ENCODE measurements at places on chromosomes 1 and 21. TPM values are rescaled to one million over a fixed set of nuclear protein-coding genes. Genes with fewer than 3 reads are reported as not detected.

Gene RSPO1
- 5.6 TPM for polyA plus RNA-seq

Gene TBCE
- polyA plus RNA-seq: 56.7 TPM

Gene BMP8B
- 3.8 TPM for polyA plus RNA-seq

Gene TRPM2
- polyA plus RNA-seq: 0.83 TPM

Gene OR10J5
- not detected for polyA plus RNA-seq

Gene FAM177B
- 0.15 TPM for polyA plus RNA-seq

Gene CYP4A11
- polyA plus RNA-seq: 38.3 TPM

Gene HMCN1
- 47.8 TPM for polyA plus RNA-seq

Gene ALX3
- polyA plus RNA-seq: not detected

- no peak for DNase-seq
Measured at GRCh38 chr1:30916296-30916695, 7.7 kb upstream of the SDC3 start.

- DNase-seq: no peak
Measured at GRCh38 chr1:109687641-109688499, at the start of gene GSTM1. Gene GSTM1 (plus strand): TSS chr1:109687817. CDS start chr1:109687874, 57 bp downstream.

DNA sequence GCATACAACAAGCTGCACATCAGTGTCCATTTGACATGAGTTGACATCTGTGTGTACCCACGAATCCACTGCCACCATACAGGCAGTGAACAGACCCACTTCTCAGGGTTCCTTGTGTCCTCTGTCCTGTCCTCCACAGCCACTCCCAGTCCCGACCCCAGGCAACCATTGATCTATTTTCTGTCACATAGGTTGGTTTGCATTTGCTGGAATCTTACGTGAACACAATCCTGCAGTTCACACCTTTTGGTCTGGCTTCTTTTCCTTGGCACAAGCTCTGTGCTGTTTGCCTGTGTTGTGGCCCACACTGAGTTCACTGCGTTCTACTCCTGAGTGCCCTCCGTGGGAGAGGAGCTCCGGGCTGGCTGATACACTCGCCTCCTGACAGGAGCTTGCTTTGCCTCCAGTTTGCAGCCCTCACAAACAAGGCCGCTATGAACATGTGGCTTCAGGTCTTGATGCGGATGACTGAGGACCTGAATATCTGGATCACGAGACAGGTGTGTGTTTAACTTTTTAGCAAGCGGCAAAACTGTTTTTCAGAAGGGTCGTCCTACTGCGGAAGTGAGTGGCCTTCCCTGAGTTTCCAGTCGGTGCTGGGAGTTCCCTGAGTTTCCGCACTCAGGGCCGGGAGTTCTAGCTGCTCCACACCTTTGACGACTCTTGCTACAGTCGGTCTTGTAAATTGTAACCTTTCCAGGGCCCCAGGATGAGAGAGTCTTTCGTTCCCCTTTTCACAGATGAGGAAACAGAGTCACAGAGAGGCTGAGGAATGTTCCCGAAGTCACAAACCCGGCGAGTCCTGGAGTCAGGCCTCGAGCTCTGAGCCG, 13.0 kb upstream of the COL18A1 start:
- DNase-seq: no peak

DNA sequence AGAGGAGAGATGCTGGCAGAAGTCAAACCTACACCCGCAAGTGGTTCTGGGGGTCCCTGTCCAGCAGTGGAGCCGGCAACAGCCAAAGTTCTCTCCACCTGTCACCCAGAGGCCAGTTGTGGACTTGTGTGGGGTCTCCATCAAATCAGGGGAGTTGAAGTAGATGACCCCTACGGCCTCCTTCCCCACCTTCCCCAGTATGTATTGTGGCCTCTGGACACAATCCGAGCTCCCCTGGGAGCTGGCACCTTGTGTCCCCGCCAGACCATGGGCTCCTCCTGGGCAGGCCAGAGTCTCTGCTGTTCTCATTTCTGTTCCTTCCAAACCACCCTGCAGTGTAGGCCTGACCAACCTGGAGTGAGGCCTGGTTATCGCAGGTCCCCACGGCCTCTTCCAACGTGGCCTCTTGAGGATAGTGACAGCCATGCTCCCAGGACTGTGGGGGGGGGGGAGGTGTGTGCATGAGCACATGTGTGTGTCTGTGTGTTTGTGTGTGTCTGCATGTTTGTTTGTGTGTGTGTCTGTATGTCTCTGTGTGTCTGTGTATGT, 246.4 kb downstream of the MATN1 start:
- DNase-seq: no peak

GRCh38 chr1:221993444-221993948, 251.6 kb upstream of the DUSP10 start:
- DNase-seq: no peak

DNA sequence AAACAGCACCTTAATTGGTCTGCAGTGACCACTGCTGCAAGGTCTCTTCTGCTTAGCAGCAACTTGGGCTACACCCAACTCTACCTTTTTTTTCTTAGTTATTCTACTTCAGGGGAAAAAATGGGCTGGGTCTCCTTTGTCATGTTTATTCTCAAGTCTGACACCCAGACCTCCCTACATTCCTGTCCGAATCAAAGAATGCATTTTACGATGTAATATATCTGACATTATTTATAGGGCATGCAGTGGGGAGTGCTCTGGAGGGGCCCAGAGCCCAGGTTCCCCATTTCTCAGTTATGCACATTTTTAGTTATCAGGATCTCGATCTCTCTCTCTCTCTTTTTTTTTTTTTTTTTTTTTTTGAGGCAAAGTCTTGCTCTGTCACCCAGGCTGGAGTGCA, 50.5 kb downstream of the OPTC start:
- DNase-seq: no peak

GRCh38 chr1:75539230-75540116, 71.4 kb downstream of the SLC44A5 start:
- no peak for DNase-seq

GRCh38 chr1:28154078-28154594, 22.4 kb downstream of the PTAFR start:
- DNase-seq: no peak

DNA sequence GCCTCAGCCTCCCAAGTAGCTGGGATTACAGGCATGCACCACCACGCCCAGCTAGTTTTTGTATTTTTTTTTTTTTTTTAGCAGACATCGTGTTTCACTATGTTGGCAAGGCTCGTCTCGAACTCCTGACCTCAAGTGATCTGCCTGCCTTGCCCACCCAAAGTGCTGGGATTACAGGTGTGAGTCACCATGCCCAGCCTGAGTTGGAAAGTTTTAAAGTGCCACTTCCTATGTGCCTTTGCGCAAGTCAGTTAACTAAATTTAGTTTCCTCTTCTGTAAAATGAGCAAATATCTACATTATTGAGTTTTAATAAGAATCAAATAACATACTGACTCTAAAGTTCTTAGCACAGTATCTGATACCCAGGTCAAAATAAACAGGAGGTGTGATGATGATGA, 12.4 kb downstream of the SLC19A2 start:
- DNase-seq: no peak

DNA sequence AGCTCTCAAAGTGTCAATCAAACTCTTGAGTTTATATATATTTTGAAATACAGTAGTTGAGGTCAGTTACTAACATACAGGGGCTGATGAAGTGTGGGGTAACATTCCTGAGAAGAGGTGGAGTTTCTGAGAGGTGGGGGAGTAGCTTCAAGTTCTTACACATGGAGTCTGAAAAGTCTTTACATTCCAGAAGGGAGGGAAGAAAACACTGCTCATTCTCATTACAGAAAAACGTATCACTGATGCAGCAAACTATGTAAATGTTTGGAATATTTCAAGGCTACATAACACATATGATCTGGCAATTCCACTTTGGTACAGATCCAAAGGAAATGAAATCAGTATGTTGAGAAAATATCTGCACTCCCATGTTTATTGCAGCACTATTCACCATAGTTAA, 1065.8 kb upstream of the B3GALT2 start:
- no peak for DNase-seq

DNA sequence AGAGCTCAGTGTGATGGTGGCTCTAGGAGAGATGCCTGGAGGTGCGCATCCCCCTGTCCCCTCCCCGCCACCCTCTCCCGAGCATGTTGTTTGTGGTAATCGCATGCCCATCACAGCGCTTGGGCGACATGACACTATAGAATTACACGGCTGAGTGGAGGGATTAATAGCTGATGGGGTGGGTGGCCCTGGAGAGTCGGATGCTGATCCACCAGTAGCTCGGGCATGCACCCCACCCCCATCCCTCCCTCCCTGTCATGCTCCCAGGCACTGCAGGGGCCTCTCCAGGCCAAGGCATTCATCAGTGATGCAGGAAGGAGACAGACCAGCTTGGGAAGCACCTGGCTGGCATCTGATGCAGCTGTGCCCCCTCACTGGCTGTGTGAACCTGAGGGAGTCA, 159.0 kb upstream of the IGSF21 start:
- DNase-seq: no peak

GRCh38 chr1:184116287-184116686, 64.8 kb downstream of the TSEN15 start:
- DNase-seq: no peak

- no peak for DNase-seq
Measured at GRCh38 chr1:154714052-154714623, 106.2 kb upstream of the ADAR start.

DNA sequence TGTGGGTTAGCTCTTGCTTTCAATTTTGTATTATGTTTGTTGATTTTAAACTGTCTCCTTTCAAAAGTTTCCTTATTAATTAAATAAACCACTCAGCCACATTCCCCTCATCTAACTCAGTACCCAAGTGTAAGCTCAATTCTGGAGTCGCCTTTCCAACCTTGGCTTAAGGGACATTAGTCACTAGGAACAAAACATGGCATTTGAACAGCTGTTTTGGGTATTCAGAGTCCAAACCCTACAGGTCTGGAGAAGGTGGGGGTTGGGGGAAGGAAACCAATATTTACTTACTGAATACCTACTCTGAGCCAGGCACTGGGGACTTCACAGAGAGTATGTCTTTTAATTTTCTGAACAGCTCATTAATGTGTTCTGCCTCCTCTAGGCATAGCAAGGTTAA, 117.2 kb upstream of the JUN start:
- DNase-seq: no peak

- no peak for DNase-seq
Measured at GRCh38 chr1:227947386-227947675, 401 bp downstream of the WNT9A start.

DNA sequence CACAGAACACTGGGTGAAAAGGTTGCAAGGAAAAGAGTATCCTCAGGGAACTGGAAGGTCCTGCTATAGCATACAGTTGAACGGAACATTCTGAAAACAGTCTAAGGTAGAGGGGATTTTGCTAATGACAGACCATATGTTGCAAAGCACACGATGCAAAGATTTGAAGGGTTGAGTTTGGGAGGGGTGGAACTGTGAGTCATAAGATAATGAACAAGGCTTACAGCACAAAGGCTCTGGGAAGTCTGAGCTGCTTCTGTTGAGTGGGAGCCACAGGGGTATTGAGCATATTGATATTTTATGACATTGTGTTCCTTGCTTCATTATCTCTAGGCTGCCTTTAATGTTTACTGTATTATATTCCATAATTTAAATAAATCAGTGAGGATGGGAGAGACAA, 104.9 kb downstream of the PLPPR4 start:
- no peak for DNase-seq

- DNase-seq: no peak
Measured at GRCh38 chr1:27873671-27874384, 1.5 kb downstream of the THEMIS2 start.

DNA sequence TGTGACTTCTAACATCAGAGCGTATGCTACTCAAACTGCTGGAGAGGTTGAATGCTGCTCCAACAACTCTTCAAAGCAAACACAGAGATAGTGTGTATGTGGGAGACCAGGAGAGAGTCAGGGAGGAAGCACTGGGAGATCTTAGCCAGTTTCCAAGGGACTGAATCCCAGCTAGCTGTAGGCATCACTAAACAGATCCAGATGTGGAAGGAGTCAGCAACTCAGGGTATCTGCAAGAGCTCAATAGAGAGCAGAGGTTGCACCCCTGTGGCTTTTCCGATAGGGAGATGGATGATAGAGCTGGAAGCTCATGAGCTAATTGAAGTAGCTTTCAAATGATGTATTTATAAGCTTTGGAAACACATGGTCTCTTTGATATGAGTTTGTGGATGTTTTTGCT, 168.9 kb upstream of the HOOK1 start:
- DNase-seq: no peak

- DNase-seq: no peak
Measured at GRCh38 chr1:82398357-82398756, 597.6 kb downstream of the ADGRL2 start.

DNA sequence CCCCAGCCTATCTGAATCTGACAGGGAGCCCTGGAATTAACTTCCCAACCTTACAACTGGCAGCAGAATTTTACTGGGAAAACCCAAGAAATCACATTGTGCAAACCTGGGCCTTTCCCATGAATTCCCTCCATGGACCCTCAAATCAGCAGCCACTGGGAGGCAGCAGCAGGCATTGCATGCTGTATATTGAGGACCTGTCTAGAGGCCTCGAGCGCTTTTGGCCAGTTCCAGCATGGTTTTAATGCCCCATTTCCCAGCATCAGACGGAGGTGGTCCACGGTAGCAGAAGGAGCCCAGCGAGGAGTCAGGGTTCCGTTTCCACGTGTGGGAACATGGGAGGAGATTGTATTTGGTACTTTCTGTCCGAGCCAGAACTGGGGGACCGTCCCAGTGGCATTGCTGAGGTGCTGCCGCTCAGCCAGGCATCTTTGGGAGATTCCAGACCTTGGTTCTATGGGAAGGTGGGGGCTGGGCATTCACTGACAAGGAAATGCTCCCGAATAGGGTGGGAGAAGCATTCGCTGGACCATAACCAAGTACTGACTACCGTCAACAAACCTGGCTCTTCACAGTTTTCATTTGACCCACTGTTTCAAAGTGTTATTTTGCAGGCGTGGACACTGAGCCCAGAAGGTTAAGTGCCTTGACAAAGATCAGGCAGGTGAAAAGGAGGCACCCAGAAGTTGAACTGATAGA, 15.9 kb downstream of the BMP8A start:
- DNase-seq: no peak

DNA sequence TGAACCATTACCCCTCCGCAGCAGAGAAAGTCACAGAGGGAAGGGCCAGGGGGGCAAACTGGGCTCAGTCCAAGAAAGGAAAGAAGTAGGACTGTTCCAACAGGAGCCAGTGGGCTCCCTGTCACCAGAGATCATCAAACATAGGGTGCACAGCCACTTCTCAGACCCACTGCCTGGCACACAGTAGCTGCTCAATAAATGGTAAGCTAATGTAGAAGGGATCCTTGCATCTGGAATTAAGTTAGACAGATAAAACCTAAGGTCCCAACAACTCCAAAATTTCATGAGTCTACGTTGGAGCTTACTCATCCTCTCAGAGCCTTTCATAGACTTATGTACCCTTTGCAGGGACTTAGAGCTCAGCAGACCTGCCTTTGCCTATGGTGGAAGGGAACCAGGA, 3.5 kb downstream of the BLACAT1 start:
- no peak for DNase-seq
